ENCODE measurements at places on chromosomes 7 and 10.

DNA sequence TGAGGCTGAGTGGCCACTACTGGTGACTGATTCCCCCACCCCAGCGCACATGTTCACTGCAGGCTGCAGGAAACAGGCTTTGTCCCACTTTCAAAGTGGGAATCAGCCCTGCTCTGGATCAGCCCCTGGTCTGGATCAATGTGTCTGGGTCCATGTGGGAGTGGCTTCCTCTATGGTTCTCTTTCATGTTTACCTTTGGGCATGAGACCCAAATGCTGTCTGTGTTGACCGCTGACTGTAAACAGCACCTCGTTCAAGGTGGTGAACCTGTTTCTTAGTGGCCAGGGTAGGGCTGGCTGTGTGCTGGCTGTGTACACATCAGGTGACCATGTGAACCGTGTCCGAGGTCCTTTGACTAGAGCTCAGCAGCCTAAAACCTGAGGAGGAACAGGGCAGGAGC, 121.8 kb downstream of the CAMK1D start:
- no peak for DNase-seq

- no peak for DNase-seq
Measured at GRCh38 chr10:70052462-70053217, at the start of gene MACROH2A2. TSS of gene MACROH2A2 (plus strand) at chr10:70052846. CDS start at chr10:70075659, 22,813 bp downstream.

GRCh38 chr7:102953406-102953805, 40.6 kb downstream of the LRRC17 start:
- DNase-seq: no peak

DNA sequence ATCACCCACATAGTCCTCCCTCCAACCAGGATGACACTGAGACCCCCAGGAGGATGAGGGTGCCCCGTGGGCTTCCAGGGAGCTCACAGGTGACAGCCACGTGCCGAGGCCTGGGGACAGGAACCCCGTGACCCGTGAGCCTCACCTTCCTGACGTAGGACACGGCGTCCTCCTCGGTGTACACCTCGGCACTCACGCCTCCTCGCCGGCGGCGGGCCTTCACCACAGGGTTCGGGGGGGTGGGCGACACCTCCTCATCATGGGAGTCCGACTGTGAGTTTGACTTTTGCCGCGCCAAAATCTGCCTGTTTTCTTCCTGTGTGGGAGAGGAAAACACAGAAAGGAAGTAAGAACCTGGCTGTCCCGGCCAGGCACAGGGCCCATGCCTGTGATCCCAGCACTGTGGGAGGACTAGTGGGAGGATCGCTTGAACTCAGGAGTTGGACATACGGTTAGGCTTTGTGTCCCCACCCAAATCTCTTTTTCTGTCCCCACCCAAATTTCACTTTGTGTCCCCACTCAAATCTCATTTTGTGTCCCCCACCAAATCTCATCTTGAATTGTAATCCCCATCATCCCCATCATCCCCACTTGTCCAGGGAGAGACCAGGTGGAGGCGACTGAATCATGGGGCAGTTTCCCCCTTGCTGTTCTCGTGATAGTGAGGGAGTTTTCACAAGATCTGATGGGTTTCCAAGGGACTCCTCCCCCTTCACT, 45.9 kb upstream of the DNAAF5 start:
- no peak for DNase-seq

DNA sequence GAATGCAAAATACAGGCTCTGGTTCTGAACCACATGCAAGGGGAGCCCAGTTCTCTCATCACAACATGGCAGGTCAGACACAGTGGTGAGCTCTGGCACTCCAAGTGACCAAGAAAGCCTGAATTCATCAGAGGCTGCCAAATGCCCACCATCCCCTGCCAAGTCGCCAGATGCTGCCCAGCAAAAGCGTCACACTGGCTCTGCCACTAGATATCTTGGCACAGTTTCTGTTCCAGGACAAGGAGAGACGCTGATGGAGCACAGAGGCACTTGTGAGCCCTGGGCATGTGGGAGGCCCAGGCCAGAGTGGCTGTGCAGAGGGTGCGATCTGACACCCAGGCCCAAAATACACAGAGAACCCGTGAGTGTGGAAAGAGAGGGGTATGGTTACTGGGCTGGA, 57.8 kb downstream of the GAD2 start:
- DNase-seq: no peak

DNA sequence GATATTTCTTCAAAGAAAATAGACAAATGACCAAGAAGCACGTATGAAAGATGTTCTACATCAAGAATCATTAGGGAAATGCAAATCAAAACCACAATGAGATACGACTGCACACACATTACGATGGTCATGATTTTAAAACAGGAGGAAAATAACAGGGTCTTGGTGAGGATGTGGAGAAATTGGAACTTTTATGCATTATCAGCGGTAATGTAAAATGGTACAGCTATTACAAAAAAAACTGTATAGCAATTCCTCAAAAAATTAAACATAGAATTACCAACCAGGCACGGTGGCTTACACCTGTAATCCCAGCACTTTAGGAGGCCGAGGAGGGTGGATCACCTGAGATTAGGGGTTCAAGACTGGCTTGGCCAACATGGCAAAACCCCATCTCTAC, 178.8 kb upstream of the NEBL start:
- DNase-seq: no peak

- DNase-seq: no peak
Measured at GRCh38 chr7:1704811-1705738, 35.0 kb downstream of the ELFN1 start.

- DNase-seq: no peak
Measured at GRCh38 chr10:48285710-48286109, 11.2 kb upstream of the FRMPD2 start.

GRCh38 chr10:49756031-49756430, 6.1 kb downstream of the OGDHL start:
- DNase-seq: no peak

DNA sequence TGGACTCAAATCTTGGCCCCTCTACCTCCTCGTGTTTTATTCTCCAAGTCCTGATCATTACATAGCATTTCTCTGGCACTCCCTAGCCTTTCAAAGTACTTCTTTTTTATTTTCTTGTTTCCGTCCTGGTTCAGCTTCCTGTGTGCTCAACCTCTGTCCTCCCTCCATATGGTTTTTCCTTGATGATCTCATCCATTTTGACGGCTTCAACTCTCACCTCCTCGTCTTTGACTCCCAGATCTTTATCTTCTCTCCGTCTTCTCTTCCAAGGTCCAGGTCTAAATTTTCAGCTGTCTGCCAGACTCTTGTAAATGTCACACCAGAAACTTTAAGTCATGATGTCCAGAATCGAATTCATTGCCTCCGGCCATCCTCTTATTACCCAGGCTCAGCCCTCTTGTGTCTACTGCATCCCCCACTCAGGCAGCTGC, 23.3 kb upstream of the GFRA1 start:
- DNase-seq: no peak

DNA sequence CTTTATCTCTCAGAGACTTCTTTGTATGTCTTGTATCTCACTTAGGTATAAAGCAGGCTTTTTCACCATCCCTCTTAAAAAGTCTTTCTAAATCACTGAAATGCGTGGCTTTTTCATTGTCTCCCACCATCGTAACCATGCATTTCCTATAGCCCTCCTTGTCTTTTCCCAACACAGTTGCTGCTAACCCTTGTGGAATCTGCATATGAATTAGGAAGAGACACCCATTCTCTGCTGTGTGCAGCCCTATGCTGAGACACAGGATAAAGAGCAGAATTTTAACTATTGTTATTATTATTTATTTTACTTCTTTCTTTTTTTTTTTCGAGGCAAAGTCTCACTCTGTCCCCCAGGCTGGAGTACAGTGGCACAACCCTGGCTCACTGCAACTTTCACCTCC, 804.3 kb upstream of the COBL start:
- no peak for DNase-seq

- DNase-seq: no peak
Measured at GRCh38 chr7:35726654-35727053, 31.7 kb upstream of the HERPUD2 start.

DNA sequence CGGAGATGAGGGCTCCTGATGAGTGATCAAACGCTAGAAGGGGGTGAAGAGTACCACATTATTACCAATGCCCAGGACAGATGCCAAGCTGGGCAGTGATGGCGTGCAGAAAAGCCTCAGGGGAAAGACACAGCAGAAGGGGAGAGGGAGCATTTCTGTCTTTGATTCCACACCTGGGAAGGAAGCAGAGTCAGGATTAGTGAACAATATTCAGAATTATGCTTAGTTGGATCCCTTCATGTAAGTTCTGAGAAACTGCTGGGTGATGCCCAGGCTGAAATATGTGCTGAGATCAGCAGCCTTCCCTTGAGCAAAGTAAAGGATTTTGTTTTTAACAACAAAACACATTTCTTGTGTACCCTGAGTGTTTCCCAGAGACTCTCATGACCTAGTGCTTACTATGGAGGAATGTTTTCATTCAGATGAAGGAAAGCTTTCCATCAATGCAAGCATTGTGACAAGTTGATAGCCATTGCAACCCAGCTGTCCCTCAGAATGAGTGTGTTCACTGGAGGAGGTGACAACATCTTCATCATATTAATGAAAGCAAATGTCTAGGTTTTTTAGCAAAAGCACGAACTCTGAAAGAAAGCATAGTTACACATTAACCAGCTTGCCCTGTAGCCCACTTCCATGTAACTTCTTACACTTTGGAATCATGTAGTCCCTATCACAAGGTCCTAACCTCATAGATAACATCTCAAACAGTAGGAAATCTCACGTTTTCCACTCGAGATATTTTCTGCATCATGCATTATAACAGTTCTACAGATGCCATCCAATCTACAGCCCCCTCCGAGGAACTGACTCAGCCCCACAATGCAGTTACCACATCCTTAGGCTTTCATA, 23.8 kb upstream of the AKR1C1 start:
- no peak for DNase-seq

DNA sequence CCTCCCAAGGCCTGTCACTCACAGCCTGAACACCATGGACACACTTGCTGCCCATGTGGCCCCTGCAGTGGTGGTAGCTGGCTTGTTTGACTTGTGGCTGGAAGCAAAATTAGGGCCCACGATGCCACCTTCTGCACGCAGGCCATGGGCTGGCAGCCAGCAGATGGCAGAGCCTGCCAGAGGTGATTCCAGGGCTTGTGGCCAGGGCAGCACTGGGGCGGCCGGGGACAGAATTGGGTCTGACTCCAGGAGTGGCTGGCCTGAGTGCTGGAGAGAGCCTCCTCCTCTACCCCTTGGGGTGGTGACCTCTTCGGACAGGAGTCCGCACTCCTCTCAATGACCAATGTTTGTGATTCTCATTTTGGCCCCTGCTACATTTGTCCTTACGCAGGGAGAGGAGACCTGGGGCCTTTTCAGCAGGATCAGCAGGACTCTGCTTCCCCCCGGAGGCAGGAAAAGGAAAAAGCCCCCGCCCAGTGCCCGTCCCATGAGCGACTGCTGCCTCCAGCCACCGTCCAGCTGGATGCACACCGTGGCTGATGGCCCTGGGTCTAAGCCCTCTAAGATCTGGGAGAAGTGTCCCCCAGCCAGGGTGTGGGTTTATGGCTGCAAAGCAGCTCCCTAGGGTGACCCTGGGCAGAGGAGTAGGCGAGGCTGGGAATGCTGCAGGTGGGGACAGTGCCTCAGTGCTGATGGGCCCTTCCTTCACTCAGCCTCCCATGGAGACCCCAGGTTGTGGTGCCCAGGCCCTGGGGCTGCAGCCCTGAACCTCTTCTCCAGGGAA, 26.5 kb downstream of the DNAJB12 start:
- DNase-seq: no peak

GRCh38 chr7:101075646-101076045, 9.6 kb upstream of the TRIM56 start:
- DNase-seq: no peak

DNA sequence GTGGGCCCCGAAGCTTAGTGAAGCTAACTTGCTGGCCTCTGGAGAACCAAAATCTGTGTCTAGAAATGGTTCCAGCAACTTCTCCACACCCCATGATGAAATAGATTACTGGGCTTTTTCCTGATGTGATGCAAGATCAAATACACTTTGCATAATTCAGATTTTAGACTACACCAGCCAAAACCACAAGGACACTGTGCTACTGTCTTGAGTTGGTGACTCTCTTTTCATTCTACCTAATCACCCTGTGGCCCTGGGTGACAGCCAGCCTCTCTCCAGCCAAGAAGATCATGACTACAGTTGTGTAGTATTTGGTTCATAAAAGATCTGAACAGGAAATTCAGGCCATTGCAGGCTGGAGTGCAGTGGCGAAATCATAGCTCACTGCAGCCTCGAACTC, 22.2 kb downstream of the AZGP1 start:
- no peak for DNase-seq

DNA sequence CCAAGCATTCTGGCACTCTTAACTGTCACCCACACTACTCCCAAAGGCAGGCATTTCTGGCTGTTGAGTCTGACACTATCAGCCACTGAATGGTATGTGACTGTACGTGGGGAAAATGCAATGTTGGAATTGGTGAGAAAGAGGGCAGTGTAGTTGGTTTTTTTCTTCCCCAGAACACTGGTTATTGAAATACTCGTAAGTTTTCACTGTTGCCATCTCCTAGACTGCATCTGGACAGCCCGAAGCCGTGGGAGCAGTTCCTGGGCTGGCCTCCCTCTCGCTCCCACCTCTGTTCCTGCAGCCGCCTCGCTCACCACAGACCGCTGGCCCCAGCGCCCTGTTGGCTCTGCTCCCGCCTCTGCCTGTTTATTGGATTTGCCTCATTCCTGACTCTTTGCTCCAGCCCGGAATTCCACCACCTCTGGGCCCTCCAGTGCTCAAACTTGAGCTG, 5.7 kb downstream of the PLCE1 start:
- no peak for DNase-seq

DNA sequence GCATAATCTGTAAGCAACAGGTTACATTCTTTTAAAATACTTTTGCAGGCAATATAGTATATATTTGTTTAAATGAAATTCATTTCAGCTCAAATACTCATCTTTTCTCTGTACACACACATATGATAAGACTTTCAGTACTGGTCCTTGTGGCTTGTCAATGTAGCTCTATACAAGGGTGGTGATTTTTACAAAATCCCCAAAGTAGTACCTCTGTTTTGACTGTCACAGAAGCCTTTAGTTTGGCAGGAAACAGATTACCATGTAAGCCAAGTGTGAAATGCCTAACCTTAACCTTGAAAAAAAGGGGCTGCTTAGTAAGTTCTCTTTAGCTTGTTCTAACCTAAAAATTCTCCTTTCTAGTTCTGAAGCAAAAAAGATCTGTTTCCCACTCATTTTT, 87.9 kb downstream of the KCND2 start:
- no peak for DNase-seq

GRCh38 chr7:27260211-27260610, 17.6 kb downstream of the EVX1 start:
- DNase-seq: no peak

DNA sequence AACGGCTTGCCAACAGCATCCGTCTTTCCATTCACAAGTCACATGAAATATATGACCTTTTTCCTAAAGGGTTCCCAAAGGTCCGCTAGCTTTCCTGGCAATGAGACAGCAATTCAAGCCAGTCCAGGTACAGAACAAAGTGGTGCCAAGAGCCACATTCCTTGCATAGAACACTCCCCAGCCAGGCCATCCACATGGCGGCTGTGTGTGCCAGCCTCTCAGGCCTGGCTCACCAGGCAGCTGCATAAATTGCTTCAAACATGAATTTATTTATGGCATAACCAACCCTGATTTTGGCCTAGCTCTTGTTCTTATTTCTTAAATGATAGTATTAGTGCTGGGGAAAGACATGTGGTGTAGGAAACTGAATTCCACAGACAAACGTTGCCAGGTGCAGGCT, 63.7 kb upstream of the CREB5 start:
- no peak for DNase-seq

- DNase-seq: no peak
Measured at GRCh38 chr7:5681979-5682546, 99.4 kb downstream of the RNF216 start.
